ENCODE measurements at places on chromosomes 12 and 14.

- DNase-seq, result no peak
Observed at GRCh38 chr14:63224196-63224595, 20.0 kb downstream of the RHOJ start.

GRCh38 chr14:33777681-33778080 lies 173.2 kb downstream of the EGLN3 start:
- no peak for DNase-seq

GRCh38 chr12:43428088-43428600 lies 123.9 kb downstream of the ADAMTS20 start:
- DNase-seq, result no peak

DNA sequence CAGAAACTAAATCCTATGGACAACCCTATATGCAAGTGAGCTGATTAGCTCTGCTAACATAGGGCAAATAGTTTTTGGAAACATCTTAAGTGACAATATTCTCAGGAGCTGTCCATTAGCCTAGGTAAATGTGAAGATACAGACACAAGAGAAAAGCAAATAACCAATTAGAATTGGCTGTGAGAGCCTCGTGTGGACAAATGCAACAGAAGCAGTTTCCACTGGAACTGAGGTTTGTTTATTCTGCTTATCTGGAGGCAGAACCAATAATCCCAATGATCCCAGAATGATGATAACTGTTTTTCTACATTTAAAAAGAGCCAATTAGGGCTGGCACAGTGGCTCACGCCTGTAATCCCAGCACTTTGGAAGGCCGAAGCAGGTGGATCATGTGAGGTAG lies 43.2 kb upstream of the YAF2 start:
- no peak for DNase-seq

DNA sequence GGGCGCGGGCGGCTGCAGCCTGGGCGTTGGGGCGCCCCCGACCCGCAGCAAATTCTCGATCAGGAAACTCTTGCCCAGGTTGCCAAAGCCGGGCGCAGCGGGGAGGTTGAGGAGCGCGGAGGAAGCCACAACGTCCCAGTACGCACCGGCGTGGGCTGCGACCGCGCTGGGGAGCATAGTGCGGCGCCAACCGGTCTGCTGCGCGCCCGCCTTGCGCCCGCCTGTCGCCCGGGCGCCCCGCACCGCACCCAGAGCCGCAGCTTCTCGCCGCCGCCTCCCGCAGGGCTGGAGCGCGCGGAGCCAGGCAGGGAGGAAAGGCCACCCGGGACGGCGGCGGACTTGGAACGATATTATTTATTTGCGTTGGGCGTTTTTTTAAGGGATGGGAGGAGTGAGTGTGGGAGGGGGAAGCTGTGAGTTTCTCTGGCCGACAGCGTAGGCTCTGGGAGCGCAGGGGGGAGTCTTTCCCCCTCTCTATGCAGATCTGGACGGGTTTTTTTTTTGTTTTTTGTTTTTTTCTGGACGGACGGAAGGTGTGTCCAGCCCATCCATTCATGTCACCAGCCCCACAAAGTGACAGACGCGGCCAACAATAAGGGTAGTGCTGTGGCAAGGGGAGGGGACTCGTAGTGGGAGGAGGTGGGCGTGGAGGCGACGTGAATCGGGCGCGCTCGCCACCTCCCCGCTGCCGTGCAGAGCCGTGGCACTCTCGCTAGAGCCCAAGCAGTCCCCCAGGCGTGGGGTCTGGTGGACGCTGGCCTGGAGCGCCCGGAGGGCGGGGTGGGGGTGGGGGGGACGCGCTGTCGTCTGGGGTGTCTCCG lies at the start of gene DBX2:
TSS of gene DBX2 (minus strand) at position 349 of the 821 bp plus-strand sequence. CDS start at position 177, 172 bp downstream.
- no peak for DNase-seq

GRCh38 chr12:55631733-55632132 lies 5.0 kb upstream of the OR10P1 start:
- no peak for DNase-seq

GRCh38 chr12:69469854-69470188 lies 367 bp upstream of the FRS2 start:
- no peak for DNase-seq

- no peak for DNase-seq
Observed at GRCh38 chr12:1846421-1847405, 26.3 kb downstream of the LRTM2 start.

All from GM20000 (cell line).